ENCODE measurements at places on chromosomes 1 and 21.

DNA sequence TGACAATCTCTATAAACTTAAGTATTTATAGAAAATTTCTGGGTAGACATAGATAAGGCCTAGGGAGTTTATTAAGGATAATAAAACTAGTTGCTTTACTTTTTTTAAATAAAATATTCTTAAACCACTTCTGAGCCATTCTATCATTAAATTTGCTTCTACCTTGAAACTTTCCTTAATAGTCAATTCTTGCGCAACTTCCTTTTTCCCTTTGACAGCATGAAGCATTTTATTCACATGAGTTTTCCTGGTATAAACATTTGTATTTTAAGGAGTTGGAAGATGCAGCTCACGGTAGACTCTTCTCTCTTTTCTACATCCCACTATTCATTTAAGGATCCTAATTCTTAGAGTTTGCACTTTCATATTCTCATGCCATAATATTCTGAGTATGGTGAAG is 75.8 kb upstream of the DPH5 start:
- no peak for DNase-seq

DNA sequence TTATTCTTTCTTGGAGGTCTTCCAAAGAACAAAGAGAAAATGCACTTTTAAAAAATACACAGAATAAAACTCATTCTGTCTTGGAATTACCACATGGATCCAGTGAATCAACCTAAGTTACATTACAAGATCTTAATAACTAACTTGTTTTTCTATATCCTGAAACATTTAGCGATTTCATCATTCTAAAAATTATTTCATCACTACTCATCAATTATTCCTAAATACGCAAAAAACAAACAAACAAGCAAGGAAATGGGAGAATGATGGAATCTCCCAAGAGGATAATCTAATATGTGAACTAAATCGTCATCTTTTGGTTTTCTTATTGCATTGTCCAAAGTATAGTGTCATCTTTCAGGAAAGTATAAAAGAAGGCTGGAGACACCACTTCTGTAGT is 38.5 kb upstream of the GNG4 start:
- DNase-seq, result no peak

DNA sequence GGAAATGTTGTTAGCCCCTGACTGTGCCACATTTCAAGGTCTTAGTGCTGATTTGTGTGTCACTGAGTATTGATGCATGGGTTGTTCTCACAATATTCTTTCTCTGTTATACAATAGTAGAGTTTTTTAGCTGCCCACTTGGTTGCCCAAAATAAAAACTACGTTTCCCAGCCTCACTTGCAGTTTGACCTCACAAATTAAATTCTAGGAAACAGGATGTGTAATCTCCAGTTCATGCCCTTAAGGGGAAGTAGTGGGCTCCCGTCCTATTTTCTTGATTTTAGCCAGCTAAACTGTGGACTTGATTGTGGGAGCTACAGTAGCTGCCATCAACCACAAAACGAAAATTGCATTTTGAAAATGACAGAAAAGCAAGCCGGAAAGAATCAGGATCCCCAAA is 27.3 kb upstream of the LAMC1 start:
- no peak for DNase-seq

- DNase-seq, result no peak
Observed at GRCh38 chr1:156104065-156104810, 10.3 kb upstream of the LMNA start.

- no peak for DNase-seq
Observed at GRCh38 chr1:45258059-45258650, 51.8 kb upstream of the ZSWIM5 start.

- no peak for DNase-seq
Observed at GRCh38 chr1:53551428-53551995, 92.3 kb downstream of the DMRTB1 start.

- no peak for DNase-seq
Observed at GRCh38 chr1:234756066-234756774, 146.2 kb upstream of the IRF2BP2 start.

- DNase-seq, result no peak
Observed at GRCh38 chr1:47590523-47591225, 152.8 kb downstream of the FOXD2 start.

- DNase-seq, result no peak
Observed at GRCh38 chr21:42663860-42664535, 10.6 kb downstream of the PDE9A start.

GRCh38 chr1:36384542-36385409 is 948 bp downstream of the STK40 start:
- peak; percentile 39 for DNase-seq

DNA sequence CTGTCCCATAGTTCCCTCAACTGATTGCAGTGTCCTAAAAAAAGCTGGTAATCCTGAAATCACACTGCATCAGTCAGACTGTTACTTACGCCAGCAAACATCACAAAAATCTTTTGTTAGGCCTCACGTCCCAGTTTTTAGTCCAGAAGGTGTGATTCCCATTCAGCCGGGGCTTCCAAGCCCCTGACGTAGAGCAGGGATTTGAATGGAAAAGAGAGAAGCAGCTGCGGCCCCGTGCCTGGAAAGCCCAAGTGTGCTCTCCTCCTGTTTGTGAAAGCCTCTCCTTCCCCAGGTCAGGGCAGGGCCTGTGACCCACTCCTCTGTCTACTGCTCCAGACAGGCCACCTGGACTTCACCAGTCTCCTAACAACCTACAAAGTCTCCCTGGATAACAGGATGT is 20.7 kb downstream of the KCNA10 start:
- DNase-seq, result no peak
